Calu3 (cell line): ENCODE measurements at places on chromosomes 2 and 18. TPM values are rescaled to one million over a fixed set of nuclear protein-coding genes. Genes with fewer than 3 reads are reported as not detected.

DNA sequence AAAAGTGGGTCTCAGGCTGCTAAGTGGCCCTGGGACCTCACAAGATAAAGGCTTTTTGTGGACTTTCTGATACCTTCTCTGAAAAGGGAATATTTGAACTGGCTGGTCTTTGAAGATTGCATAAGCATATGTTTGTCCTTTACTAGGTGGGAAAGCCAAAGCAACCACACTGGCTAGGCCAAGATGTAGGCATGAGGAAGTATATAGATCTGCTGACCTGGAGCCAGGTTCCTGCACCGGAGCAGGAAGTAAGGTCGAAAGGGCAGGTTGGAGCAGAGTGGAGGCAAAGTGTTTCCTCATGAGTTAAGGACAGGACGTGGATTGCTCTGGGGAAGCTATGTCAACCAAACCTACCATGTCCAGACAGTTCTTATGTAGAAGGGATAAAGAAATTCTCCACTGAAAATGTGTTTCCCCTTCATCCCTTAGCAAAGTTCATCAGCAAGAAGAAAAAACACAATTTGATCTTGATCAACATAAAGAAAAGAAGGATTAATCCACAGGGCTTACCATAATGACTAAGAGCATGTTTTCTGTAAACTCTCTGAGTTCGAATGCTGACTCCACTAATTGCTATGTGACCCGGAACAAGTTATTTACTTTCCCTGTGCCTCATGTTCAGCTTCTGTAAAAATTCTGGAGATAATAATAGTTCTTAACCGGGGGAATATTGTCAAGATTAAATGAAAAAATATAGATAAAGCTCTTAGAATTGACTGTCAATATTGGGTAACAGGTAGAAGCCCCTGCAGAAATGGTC, 156.1 kb upstream of the SRD5A2 start:
- DNase-seq: peak; percentile 36

The CABYR gene
- 10.6 and 12.8 TPM in 2 replicates for total RNA-seq

DNA sequence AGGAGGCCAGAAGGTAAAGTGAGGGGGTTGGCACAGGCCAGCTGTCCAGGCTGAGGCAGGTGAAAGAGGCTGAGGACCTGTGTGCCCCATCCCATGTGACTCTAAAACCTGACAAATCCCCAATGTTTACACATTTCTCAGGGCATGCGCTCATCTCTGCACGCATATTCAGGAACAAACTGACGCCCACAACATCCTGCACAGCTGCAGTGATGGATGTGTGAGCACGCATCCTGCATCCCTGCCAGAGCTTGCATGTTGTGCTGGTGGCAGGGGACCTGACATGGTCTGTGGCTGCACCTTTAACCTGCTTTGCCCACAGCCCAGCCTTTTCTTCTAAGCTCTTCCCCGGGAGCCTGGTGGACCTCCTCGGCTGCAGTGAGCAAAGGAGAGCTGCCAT, 83.1 kb downstream of the FBXO15 start:
- DNase-seq: no peak

The BOLL gene
- total RNA-seq: not detected in 2 replicates

GRCh38 chr18:12347895-12348294, 29.1 kb downstream of the AFG3L2 start:
- no peak for DNase-seq

The LBX2 gene
- total RNA-seq: 3.0 and 3.5 TPM in 2 replicates

The SPP2 gene
- not detected in 2 replicates for total RNA-seq

- no peak for DNase-seq
Observed at GRCh38 chr18:67300498-67300897, 216.0 kb downstream of the DSEL start.

GRCh38 chr2:45963816-45964215, 312.3 kb downstream of the PRKCE start:
- DNase-seq: peak; percentile 51
